ENCODE measurements at places on chromosomes 4 and X. TPM values are rescaled to one million over a fixed set of nuclear protein-coding genes. Genes with fewer than 3 reads are reported as not detected.

BEND2 gene
- not detected for total RNA-seq

GRCh38 chrX:37995428-37995827, 10.9 kb upstream of the SYTL5 start:
- no peaks in the 10 kb centered on the region for H3K4me1 ChIP-seq
- no peaks in the 10 kb centered on the region for H3K27me3 ChIP-seq
- no peak overlapping the region for H3K27ac ChIP-seq
- no peaks in the 10 kb centered on the region for H3K36me3 ChIP-seq

TRO gene
- 6.0 TPM for total RNA-seq

GRCh38 chr4:78585633-78586032, 34.1 kb downstream of the ANXA3 start:
- no peaks in the 10 kb centered on the region for H3K4me1 ChIP-seq
- H3K27me3 ChIP-seq, result no peaks in the 10 kb centered on the region
- no peak overlapping the region for H3K27ac ChIP-seq
- DNase-seq, result no peak

- H3K36me3 ChIP-seq, result no peaks in the 10 kb centered on the region
- no peaks in the 10 kb centered on the region for H3K27me3 ChIP-seq
- H3K4me1 ChIP-seq, result peaks cover 21% of the 10 kb centered on the region
- DNase-seq, result no peak
These were observed 56.3 kb upstream of the LNX1 start for GRCh38 chr4:53647547-53647946.

GRCh38 chr4:84964995-84965552, 1.4 kb downstream of the WDFY3 start:
- H3K27me3 ChIP-seq, result no peaks in the 10 kb centered on the region
- peak overlapping the region; percentile 77 for H3K4me3 ChIP-seq
- H3K27ac ChIP-seq, result peak overlapping the region; percentile 76
- H3K36me3 ChIP-seq, result no peaks in the 10 kb centered on the region
- peaks cover 19% of the 10 kb centered on the region for H3K4me1 ChIP-seq
- DNase-seq, result no peak

- no peak overlapping the region for H3K4me3 ChIP-seq
- H3K27me3 ChIP-seq, result no peaks in the 10 kb centered on the region
- DNase-seq, result no peak
These were observed 123.5 kb downstream of the CHRNA9 start for GRCh38 chr4:40458683-40459082.

DNA sequence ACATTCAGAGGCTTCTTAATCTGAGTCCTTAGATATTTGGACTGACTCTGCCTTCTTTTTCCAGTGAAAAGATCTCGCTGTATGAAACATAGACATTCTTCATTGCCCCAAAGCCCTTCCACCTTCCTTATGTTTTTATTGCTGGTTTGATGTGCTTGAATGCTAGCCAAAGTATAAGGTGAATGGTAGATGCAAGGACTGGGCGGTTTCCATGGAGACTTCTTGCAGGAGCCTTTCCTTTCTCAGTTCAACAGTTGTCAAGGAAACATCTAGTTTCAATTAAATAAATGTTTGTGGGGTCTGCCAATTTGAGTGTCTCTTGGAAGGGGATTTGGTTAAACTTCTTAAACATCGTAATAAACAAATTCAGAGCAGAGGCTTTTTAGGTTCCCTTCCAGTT, 46.0 kb downstream of the REPS2 start:
- no peaks in the 10 kb centered on the region for H3K27me3 ChIP-seq
- no peaks in the 10 kb centered on the region for H3K36me3 ChIP-seq
